ENCODE measurements at places on chromosomes 5 and 9.

DNA sequence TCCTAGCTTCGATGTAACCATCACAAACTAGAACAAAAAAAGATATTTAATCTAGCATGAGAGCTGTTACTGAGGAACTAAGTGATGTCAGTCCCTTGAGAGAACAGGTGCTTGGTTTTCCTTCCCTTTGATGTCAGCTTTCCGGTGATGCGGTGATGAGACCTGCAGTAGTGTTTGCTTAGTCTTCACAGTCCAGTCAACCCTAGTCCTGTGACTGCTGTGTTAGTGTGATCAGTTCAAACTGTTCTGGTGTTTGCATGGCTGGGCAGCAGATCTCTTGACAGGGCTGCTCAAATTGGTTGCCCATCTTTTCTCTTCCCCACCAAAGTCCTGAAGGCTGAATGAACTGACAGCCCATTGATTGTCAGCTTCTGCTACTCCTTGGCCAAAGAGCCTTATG is 608.6 kb upstream of the DAB2 start:
- no peak for DNase-seq

GRCh38 chr5:178387856-178388190 is 155.2 kb upstream of the PHYKPL start:
- no peak for DNase-seq

DNA sequence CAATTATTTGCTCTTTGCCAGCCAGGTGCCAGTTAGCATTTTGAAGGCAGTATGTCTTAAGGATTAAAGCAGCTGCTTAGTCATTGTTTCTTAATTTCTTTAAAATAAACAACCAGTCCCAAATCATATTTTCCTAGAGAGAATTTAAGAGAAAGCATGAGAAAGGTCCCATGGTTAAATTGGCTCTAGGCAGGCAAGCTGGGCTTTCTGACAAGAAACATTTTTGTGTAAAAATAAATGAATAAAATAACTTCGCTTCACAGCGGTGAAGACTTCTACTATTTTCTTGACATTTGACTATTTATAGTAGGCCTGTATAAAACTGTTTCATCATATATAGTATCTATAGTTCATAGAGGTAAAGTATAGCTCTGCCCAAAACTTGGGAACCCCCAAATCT is 617.7 kb upstream of the C9orf72 start:
- DNase-seq, result no peak

DNA sequence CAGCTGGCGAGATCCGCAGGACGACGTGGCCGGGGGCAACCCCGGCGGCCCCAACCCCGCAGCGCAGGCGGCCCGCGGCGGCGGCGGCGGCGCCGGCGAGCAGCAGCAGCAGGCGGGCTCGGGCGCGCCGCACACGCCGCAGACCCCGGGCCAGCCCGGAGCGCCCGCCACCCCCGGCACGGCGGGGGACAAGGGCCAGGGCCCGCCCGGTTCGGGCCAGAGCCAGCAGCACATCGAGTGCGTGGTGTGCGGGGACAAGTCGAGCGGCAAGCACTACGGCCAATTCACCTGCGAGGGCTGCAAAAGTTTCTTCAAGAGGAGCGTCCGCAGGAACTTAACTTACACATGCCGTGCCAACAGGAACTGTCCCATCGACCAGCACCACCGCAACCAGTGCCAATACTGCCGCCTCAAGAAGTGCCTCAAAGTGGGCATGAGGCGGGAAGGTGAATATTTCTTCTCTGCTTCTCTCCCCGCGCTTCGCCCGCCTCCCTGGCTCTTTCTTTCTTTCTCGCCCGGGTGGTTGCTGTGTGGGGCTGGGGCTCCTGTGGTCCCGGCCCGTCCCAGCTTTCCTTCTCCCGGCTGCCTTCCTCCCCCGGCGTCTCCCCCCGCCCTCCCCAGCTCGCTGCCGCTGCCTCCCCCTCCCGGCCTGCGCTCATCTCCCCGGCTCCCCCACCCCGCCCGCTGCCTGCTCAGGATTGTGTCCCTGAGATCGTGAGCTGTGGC is 2.2 kb downstream of the NR2F1 start:
- no peak for DNase-seq

DNA sequence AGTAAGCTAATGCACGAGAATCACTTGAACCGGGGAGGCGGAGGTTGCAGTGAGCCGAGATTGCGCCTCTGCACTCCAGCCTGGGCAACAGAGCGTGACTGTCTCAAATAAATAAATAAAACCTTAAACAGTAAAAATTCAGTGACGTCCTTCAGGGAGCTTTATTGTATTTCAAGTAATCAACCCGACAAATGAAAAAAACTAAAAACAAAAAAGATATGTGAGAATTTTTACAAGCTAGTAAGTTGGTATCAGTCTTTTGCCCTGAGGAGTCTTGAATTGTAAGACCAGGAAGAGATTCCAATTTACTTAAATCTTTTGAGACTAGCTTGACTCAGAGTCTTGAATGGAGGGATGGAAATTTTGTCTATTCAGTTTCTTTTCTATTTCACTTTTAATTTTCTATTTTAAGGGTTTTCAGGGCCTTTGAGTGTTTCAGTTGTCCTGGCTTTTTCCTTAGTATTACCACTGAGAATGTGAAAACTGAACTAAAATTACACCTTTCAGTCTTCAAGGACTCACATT is 126.0 kb upstream of the DHFR start:
- DNase-seq, result no peak

- DNase-seq, result no peak
These were observed 6.8 kb upstream of the FEM1C start for GRCh38 chr5:115551415-115551814.

DNA sequence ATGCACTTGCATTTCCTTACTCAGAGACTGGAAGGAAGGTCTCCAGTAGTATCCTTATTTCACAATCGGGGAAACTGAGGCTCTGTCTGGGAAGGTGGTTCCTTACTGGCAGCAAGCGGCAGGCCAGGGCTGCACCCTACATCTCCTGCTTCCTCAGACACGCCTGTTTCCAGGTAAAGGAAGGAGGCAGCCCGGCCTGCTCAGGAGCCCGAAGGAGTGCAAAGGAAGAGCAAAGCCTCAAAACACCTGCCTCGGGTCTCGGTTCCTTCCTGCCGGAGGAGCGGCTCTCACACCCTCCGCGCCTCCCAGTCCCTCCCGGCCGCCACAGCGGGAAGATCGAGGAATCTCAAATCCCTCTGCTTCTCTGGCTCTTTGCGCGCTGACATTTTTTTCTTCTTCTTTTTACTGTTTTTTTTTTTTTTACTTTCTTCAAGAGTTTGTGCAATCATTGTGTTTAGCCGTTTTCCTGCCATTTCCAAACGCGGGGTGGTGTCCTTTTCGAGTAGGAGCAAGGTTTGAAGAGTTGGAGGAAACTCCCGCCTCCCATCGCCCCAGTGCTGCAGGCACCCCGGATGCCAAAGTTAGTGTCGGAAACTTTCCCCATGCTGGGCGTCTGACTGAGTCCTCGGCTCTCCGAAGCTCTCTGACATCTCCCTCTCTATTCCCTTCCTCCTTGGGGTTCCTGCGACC is 1.0 kb downstream of the GGTA1 start:
- no peak for DNase-seq

Data from left forelimb (tissue), 1 donor.